CD8-positive, alpha-beta T cell (primary cell): ENCODE measurements at places on chromosomes 2 and 18. TPM values are rescaled to one million over a fixed set of nuclear protein-coding genes. Genes with fewer than 3 reads are reported as not detected.

UGT1A3 gene
- not detected for total RNA-seq

TCF7L1 gene
- not detected for total RNA-seq

CFAP65 gene
- not detected for total RNA-seq

TMBIM1 gene
- total RNA-seq, result 80.8 TPM

ST6GAL2 gene
- not detected for total RNA-seq

RNF152 gene
- total RNA-seq, result 1.4 TPM

NRBP1 gene
- total RNA-seq, result 196 TPM

CFAP210 gene
- 1.4 TPM for total RNA-seq

EPHA4 gene
- 68.6 TPM for total RNA-seq

GLI2 gene
- total RNA-seq, result not detected

APOB gene
- total RNA-seq, result not detected

NXPH2 gene
- total RNA-seq, result not detected

REG3G gene
- total RNA-seq, result not detected

ACADL gene
- total RNA-seq, result not detected

GGCX gene
- total RNA-seq, result 20.7 TPM

TMEM182 gene
- 3.0 TPM for total RNA-seq

GRCh38 chr2:216392018-216392562 lies 19.8 kb upstream of the MARCHF4 start:
- DNase-seq, result no peak

- DNase-seq, result no peak
These were observed 134.0 kb upstream of the SERTAD2 start for GRCh38 chr2:64787698-64788097.

DNA sequence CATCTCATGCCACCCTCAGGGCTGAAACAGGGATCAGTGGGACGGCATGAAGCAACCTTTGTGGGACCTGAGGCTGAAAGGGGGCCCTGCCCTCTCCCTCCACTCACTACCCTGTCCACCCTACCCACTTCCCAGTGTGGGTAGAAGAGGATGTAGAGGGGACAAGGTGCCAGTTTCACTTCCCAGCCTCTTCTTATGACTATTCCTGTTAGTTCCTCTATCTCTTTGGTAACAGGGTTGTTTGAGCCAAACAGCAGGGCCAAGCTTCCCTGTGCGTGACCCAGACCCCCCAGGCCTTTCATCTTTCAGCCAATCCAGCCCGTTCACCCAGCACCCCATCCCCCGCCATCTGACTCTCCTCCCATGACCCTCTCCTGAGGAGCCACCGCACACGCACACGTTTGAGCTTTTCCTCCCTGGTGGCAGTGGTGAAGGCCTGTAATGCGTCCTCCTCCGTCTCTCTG lies 82.3 kb downstream of the STPG4 start:
- no peak for DNase-seq

DNA sequence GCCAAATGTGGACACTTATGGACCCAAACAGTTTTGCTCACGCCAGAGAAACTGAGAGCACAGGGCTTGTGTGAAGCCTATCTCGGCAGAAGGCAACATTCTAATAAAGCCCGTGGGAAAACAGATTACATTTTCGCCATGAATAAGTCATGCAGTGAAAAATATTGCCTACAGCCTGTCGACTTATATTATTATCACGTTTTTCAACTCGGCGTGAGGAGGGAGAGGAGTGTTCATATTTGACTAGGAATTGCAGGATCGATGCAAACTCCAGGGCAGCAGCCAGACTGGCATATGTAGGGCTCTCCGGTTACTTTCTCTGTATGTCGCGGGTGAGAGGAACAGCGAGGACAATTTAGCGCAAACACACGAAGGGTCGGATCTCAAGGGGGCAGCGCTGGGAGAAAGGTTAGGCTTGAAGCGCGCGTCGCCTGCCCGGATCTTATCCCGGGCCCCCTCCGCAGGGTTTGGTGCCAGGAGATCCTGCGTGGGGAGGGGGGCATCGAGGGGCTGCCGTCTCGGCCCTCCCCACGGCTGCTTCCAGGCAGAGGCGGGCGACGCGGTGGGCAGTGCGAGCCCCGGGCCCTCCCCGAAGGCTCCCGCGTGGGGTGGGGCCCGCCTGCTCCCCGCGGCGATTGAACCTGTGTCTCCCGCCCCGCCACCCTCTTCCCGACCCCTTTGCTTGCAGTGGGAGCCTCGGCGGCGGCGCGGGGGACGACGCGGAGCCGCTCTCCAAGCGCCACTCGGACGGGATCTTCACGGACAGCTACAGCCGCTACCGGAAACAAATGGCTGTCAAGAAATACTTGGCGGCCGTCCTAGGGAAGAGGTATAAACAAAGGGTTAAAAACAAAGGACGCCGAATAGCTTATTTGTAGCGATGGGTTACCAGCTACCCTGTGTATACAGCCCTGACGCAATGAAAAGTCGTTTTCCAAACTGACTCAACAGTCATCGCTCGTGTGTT lies 4.4 kb downstream of the ADCYAP1 start:
- DNase-seq, result no peak

- DNase-seq, result no peak
These were observed 325.3 kb upstream of the HNMT start for GRCh38 chr2:137638932-137639331.

GRCh38 chr2:201233812-201234662 lies 26.3 kb upstream of the CASP8 start:
- DNase-seq, result peak; percentile 19

DNA sequence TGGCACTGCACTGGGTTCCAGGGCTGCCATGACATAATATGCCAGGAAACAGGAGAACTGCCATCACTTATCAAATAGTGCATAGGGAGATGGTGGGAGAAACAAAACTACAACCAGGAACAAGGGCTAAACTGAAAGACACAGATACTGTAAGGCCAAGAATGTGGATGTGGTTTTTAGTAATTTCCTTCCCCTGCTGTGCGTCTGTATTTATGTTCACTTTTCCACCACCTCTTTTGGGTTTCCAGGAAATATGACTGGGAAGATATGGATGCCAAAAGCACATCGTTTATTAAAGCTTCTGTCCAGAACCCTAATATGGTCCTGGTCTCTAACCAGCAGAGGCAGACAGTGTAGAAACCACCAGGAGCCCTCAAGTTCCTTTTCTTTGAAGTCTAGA lies 759.7 kb upstream of the FANCL start:
- DNase-seq, result no peak

- DNase-seq, result no peak
These were observed 139.1 kb downstream of the CYP26B1 start for GRCh38 chr2:72008608-72009007.

GRCh38 chr2:201344663-201345366 lies 12.3 kb downstream of the FLACC1 start:
- DNase-seq, result no peak

DNA sequence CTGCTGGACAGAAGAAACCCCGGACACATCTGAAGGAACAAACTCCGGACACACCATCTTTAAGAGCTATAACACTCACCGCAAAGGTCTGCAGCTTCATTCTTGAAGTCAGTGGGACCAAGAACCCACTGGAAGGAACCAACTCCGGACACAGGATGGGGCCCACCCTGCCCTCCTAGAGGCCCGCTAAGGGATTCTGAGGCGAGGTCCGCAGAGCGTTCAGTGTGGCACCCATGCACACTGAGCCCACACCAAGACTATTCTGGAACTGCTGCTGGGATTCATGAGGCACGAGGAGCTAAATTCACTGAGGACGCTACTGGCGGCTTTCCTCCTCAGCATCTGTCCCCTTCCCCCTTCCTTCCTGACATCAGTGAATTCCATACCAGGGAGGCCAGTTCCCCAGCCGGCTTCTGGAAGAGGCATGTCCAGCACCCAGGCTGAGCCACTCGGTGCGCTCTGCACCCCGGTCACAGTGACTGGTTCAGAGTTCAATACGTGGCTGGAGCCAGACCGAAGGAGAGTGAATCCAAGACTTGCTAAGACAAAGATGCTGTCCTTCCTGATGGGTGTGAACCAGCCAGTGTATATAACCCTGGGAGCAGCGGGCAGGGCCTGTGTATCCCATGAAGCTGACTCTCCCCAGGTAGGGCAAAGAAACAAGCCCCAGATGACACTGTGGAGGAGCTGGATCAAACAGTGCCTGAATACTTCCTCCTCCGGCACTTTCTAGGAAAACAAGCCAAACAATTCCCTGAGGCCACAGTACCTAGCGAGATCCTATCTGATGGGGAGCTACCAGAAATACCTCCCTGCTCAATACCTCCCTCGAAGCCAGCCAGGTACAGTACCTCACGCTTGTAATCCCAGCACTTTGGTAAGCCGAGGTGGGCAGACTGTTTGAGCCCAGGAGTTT lies 11.1 kb downstream of the HDAC4 start:
- no peak for DNase-seq

- DNase-seq, result no peak
These were observed 511.6 kb downstream of the ARHGAP15 start for GRCh38 chr2:143640826-143641225.

- no peak for DNase-seq
These were observed 197.4 kb downstream of the NBAS start for GRCh38 chr2:15363734-15364133.

GRCh38 chr2:47065771-47066380 lies 89.2 kb downstream of the STPG4 start:
- no peak for DNase-seq

GRCh38 chr18:36862182-36862581 lies 33.3 kb downstream of the KIAA1328 start:
- no peak for DNase-seq

- DNase-seq, result no peak
These were observed 331.8 kb downstream of the ALK start for GRCh38 chr2:29589440-29590103.

DNA sequence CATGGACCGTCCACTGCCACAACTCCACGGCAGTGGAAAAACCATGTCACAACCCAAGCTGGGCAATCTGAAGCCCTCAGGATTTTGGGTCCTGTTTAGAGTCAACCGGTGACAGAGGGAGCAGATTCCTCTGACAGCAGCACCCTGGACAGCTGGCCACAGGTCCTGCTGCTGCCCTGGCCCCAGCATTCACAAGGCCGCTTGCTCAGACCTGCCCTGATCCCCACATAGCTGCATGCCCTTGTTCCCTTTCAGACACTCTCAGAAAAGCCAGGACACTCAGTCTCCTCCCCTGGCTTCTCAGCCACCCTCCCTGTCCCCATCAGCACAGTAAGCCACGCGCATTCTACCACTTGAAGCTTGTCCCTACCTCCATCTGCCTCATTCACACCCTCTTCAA lies 1.6 kb downstream of the COPS9 start:
- no peak for DNase-seq

DNA sequence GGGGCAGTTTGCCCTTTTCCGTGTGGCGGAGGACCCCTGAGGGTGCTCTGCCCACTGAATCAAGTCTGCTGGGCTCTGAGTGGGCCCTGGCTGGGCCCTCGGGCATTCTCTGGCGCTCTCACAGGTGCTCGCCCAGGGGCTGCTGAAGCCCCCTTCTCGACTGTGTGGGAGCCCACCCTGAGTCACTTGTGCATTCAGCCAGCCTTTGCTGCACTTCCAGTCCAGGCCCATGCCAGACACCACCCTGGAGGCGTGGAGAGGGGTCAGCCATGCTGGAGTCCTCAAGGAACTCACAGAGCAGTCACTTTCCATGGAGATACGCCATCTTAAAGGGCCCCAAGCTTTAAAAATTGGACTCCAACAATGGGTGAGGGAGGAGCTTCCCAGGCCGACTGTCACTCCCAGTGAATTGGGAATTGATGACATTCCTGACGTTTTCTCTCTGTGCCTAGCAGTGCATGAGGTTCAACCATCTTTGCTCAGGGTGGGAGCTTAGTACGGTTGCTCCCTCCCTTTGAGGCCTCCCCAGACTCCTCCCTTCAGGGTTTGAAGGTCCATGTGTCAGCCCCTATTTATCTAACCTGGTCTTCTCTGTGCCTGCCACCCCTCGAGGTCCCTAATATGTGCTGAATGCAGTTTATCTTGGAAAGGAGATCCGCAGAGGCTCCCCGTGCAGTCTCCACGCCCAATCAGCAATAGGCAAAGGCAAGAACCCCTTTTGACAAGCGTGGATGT lies 71.8 kb upstream of the HS6ST1 start:
- no peak for DNase-seq

GRCh38 chr2:29293830-29294438 lies 178.7 kb downstream of the CLIP4 start:
- no peak for DNase-seq

GRCh38 chr2:53508667-53509066 lies 258.9 kb upstream of the CHAC2 start:
- no peak for DNase-seq

- DNase-seq, result no peak
These were observed 102.9 kb upstream of the SLC8A1 start for GRCh38 chr2:40554665-40555294.

DNA sequence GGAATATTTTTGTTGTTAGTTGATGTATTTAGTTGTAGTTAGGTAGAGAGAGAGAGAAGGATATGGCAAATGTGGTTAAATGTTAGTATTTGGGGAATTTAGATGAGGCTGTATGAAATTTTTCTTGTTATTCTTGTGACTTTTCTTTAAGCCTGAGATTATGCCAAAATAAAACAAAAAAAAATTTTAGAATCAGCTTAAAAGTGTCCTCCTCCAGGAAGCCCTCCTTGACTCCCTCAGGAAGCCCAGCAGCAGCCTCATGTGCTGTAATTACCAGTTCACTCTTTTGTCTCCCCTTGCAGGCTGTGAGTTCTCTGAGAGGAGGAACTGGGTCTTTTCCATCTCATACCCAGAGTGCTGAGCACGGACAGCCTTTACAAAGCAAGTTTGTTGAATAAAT lies 243.5 kb downstream of the TFCP2L1 start:
- no peak for DNase-seq

DNA sequence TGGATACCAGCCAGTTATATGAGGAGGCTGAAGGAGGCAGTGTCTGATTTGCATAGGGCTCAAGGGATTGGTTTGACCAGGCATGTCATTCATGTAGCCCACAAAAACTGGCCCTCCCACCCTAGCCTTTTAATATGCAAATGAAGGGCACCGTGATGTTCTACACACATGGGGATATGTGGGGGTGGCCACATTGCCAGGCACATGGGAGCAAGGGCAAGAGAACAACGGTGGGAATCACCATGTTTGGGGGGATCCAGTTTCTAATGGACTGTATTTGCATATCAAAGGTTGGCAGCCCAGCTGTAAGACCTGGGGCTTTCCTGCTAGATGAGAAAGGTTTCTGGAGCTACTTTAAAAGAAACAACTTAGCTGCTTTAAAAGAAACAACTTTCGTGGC lies 65.1 kb upstream of the SLC25A52 start:
- no peak for DNase-seq

- DNase-seq, result no peak
These were observed 46.5 kb downstream of the FARSB start for GRCh38 chr2:222609381-222609780.

- peak; percentile 18 for DNase-seq
These were observed 58.0 kb upstream of the EML6 start for GRCh38 chr2:54665436-54665856.

- peak; percentile 69 for DNase-seq
These were observed 73.4 kb downstream of the INPP4A start for GRCh38 chr2:98518101-98518500.

GRCh38 chr18:58253871-58254270 lies 209.8 kb downstream of the NEDD4L start:
- DNase-seq, result no peak

- DNase-seq, result peak; percentile 41
These were observed 9.4 kb upstream of the IL1RL1 start for GRCh38 chr2:102301867-102302362.
